ENCODE measurements at places on chromosomes 3 and 15.

DNA sequence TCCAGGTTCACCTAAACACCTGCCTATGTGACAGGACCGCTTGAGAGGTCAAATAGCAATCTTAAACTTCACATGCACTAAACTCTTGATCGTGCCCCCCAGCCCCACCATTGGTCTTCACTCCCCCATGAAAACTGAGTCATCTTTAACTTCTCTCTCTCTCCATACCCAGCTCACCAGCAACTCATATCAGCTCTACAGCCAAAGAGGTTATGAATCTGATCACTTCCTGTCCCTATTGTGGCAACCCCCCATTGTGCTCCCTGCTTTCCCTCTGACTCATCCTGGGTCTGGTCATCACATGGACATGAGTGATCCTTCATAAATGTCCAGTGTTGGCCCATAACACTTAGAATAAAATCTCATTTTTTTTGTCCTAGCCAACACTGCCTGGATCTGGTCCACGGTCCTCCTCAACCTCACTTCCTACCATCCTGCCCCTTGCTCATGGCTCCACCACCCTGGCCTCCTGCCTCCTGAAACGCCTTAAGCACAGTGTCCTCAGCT, 103.4 kb upstream of the HACD2 start:
- no peak for DNase-seq

DNA sequence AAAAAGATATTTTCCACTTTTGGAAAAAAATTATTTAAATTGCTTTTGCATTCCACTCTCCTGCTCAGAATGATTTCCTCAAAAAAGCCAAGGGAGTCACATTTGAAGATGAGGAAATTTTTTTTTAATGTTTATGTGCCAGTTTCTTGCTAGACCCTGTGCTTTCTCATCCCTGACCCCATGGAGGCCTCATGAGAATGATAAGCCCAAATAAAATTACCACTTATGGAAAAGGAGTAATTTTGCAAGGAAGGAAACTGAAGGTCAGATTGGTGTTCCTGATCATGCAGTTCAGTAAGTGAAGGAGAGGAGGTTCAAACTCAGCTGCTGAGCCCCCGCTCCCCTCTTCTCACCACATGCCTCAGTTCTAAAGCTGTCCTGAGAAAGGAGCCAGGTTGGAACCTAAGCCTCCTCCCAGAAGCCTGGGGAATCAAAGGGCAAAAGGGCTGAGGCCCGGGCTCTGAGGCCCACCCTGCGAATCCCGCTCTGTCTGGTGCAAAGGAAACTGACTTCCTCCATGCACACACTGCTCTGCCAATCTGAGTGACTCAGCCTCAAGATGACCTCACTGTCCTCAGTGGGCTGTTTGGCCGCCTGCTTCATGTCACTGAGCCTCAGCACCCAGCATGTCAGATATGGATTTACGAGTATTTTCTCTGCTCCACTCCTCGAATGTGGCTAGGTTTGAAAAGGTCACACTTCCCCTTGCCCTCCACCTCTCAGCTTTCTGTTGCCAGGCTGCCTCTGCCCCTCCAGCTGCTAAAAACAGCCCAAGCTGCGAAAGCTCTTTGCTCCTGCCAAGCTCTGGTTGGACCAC, 56.9 kb upstream of the FLNB start:
- no peak for DNase-seq

- no peak for DNase-seq
These were observed 30.3 kb upstream of the SKIL start for GRCh38 chr3:170327040-170327808.

DNA sequence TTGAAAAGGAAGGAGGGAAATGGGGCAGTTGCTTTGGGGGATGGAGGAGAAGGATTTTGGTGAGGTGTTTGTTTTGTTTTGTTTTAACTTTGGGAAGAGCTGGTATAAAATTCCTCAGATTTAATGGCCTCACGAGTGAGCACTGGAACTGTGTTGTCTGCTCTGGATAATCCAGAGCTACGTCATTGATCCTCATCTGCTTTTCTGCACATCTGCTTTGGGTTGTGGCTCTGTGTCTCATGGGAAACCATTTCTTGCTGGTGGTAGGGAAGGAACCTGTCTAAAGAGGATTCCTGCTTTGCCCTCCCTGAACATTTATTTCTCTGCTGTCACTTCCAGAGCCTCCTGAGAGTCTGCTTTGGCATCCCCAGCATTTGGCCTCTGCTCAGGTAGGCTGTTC, 3.1 kb downstream of the SNRK start:
- no peak for DNase-seq

DNA sequence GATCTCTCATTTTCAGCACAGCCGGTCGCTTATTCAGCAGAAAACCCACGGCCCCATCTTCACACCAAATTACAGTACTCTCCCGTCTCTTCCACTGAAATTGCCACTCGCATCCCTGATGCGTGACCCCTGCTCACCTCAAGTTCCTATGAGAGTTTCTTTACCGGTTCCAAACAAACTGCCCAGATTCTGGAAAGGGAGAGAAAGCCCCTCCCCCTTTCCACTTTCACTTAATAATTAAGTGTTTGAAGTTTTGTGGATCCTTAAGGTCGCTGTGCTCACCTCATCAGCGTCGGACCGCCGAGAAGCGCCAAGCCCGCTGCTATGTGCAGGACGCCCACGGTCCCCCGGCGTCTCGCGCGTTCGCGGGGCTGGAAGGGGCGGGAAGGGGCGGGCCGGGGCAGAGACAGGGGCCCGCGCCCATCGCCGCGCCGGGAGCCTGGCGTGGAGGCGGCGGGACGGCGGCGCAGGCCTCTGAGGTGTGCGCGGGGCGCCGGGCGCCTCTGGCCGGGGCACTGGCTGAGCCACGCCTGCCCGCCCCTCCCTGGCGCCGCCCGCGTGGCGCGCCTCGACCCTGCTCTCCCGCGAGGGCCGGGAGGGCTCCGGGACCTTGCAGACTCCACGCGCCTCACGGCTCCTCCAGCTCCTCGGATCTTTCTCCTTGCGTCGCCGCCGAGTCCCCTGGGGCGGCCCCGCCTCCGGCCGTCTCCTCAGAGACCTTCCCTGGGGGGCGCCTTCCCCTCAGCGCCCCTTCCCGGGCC, at the start of gene GPR156:
TSS of gene GPR156 (minus strand) at position 476 of the 761 bp plus-strand sequence. CDS start 41,124 bp downstream, outside the sequence.
- no peak for DNase-seq

- no peak for DNase-seq
These were observed 6.8 kb upstream of the IQSEC1 start for GRCh38 chr3:13080026-13080425.

GRCh38 chr15:71889385-71889784, 79.0 kb downstream of the NR2E3 start:
- no peak for DNase-seq

- DNase-seq = no peak
These were observed 8.0 kb upstream of the THRB start for GRCh38 chr3:24502690-24503089.

- no peak for DNase-seq
These were observed 262.1 kb downstream of the IL20RB start for GRCh38 chr3:137219801-137220445.
